CD4-positive, alpha-beta T cell (primary cell): ENCODE measurements at places on chromosomes 2 and 18.

GRCh38 chr2:66032226-66032775 lies 402.6 kb upstream of the MEIS1 start:
- no peak for DNase-seq

DNA sequence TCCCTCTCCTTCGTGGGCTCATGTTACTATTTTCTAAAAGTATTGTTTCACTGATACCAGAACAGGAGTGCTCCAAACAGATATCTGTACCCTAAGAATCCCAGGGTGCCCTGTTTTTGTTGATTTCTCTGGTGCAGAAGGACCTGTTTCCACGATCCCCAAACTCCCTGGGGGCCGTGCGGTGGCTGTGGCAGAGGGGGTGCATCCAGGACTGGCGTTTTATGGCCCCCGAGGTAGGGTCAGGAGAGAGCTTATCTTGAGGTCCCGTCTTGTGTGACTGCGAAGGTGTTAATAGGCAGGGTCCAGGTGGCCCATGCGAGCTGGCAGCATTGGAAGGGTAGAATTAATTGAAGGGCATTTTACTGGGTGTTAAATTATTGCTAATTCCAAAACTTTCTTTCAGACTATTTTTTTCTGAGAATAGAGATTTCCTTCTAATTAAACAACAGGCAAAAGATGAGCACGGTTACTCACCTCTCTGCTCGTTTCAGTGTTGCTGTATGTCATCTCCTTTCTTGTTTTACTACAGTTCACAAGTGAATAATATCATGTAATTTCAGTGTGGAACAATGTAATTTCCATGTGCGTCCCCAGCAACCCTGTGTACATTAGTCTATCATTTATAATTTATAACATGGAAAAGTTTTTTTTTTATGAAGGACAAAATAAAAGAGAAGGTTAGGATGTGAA lies 8.2 kb downstream of the TWIST2 start:
- DNase-seq = no peak

DNA sequence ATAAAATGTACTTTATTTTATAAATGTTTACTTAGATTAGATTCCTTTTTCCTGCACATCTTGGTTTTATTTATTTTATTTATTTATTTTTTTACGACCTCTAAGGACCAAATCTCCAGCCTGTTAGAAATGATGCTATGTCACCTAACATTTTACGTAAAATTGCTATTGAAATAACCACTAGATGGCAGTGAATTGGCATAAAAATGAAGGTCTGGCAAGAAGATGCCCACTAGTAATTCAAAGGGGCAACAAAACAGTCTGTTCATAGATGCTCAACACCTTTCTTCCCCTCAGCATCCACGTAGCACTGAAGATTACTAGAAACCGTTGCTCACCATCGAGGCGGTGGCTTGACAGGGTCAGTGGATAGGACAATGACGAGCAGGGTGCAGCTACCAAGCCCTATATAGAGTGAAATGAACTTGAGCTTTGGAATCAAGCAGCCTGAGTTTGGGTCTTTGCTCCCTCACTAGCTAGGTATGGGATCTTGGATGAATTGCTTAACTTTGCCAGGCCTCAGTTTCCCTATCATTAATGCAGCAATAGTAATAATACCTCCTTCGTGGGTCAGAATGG lies 128.7 kb upstream of the L3MBTL4 start:
- no peak for DNase-seq

GRCh38 chr2:49226360-49226759 lies 72.0 kb upstream of the FSHR start:
- DNase-seq = no peak

GRCh38 chr2:98771721-98772524 lies 41.0 kb upstream of the MGAT4A start:
- DNase-seq = peak; percentile 45
